Uterus (tissue), 4 donors: ENCODE measurements at places on chromosomes 6 and 20. TPM values are rescaled to one million over a fixed set of nuclear protein-coding genes. Genes with fewer than 3 reads are reported as not detected.

DNA sequence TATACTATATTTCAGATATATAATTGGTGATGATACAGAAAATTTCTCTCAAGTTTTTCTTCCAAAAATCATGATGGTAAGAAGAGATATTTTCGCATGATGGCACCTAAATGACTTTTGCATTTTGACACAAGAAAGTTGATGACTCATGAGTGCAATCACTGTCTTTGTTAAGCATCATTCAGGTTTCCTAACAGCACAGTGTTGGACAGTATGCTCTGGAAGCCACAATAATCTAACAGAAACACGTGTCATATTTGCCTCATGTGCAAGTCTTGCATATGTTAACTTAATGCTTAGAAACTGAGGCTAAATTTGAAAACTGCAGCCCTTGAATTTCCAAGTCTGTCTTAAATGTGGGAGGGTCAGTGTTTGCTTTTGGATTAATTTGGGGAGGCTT lies 533.5 kb downstream of the LMBRD1 start:
- no peak for DNase-seq
- no peak overlapping the region for H3K4me3 ChIP-seq
- H3K4me1 ChIP-seq = no peaks in the 10 kb centered on the region
- H3K27ac ChIP-seq = no peak overlapping the region

DNA sequence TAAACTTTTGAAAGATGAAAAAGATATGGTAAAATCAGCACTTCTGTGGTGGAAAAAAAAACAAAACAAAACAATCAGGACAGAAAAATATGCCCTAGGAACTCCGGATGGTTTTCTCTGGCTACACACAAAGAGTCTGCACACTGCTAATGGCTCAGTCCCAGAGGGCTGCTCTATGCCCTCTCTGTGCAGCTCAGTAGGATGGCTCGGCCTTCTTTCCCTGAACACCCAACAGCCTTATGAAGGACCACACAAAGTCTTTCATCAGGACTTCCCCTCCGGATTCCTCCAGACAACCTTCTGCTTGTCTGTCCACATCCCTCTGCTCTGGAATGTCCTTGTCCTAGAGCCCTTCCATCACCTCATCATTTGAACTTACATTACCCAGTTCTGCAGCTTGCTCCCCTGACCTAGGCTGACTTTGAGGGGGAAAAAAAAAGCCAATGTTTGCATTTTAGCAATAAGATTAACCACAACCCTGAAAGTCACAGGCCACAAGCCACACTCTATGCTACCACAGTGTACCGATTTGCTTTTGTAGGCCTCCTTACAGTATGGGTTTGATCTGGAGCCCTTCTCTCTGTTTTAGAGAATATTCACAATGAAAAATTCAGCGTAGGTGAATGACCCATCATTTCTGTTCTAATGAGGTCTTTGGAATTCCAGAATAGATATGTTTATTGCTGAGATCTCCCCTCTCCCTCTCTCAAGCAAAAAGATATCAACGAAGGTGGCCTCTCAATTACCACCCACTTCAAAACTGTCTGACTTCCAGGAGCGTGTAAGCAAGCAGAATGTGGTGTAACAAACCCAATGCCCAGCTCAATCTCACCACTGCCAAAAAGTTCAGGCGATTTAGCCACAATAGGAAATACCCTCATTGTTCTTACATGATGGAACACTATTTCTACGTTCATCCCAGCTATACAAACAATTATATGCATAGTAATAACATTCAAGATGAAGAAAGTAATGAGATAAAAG lies 164.0 kb downstream of the GMDS start:
- no peak overlapping the region for H3K4me3 ChIP-seq
- DNase-seq = no peak
- no peaks in the 10 kb centered on the region for H3K27me3 ChIP-seq
- H3K36me3 ChIP-seq = no peaks in the 10 kb centered on the region
- no peaks in the 10 kb centered on the region for H3K4me1 ChIP-seq
- H3K27ac ChIP-seq = no peak overlapping the region

GRCh38 chr20:6637160-6637579 lies 130.3 kb upstream of the BMP2 start:
- no peaks in the 10 kb centered on the region for H3K4me1 ChIP-seq
- H3K36me3 ChIP-seq = no peaks in the 10 kb centered on the region
- no peak for DNase-seq
- no peak overlapping the region for H3K4me3 ChIP-seq
- H3K27ac ChIP-seq = no peak overlapping the region

DNA sequence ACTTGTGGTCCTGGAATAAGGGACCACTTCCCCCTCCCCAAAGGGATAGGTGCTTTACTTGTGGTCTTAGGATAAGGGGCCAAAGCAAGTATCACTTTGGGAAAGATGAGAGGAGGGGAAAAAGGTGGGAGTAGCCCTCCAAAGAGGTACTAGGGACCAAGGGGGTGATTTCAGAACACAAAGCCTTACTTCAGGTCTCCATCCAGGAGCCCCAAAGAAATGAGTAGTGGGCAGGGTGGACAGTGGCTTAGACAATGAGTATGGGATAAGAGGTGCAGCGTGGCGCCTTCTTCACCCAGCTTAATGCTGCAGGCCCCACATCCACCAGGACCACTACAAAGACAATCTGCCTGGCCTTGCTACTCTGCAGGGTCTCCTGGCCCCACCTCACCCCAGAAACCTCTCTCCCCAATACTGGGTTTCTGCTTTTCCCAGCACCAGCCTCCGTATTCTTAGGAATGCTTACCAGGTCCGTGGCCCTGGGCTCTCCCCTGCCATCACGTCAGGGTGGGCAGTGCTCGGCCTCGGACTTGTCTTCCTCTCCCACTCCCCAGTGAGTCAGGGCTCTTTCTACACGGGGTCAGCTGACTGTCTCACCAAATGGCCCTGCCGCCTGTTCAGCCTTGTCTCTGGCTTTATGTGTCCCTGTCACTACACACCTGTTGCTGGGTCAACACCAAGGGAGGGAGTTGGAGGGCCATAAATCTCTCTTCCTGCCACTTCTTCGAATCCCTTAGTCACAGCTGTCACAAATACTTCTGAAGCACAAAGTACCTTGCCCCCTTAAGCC lies 3.1 kb downstream of the NNAT start:
- H3K27ac ChIP-seq = no peak overlapping the region
- H3K4me3 ChIP-seq = no peak overlapping the region
- H3K27me3 ChIP-seq = no peaks in the 10 kb centered on the region
- no peaks in the 10 kb centered on the region for H3K36me3 ChIP-seq
- no peak for DNase-seq
- H3K4me1 ChIP-seq = no peaks in the 10 kb centered on the region

NT5E gene
- total RNA-seq = 72.1 TPM

HLA-DOA gene
- 8.2 TPM for total RNA-seq

SRMS gene
- total RNA-seq = not detected

DNA sequence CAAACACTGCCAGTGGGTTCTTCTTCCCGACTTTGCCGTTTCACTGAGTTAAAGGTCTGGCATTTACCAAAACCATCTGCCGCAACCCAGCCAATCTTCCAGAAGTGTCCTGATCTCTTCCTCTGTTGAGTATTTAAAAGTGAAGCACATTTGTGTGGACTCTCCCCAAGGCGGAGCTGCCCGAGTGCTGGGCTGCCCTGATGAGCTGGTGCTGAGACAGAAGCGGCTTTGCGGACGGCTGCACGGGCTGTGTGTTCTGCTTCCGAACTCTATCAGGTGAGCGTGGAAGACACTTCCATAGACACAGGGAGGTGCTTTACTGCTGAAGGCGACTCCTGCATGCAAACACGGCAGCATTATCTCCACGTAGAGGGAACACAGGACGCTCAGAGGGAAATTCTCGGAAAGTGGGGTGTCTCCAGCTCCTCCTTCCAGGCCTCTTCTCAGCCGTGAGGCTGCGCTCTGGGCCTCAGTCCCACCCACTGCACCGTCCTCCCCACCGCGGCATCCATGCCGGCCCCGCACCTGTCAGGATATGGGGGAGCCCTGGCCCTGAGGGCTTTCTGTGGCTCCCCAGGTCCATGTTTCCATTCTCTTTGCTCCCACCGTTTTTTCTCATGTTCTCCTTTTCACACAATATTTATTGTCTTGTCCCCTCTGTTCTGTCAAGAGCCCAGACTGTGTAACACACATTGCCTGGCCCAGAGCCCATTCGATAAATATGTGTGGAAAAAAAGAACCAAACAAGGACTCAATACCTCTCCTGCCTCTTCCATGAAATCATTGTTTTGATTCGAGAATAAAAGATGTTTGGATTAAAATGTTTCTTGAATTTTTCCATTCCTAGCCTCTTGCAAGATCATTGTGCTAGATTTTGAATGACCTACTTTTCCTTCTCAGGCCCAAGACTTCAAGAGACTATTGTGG lies 205.1 kb downstream of the DLL1 start:
- no peak overlapping the region for H3K4me3 ChIP-seq
- H3K36me3 ChIP-seq = no peaks in the 10 kb centered on the region
- H3K27ac ChIP-seq = no peak overlapping the region
- H3K27me3 ChIP-seq = no peaks in the 10 kb centered on the region

DNA sequence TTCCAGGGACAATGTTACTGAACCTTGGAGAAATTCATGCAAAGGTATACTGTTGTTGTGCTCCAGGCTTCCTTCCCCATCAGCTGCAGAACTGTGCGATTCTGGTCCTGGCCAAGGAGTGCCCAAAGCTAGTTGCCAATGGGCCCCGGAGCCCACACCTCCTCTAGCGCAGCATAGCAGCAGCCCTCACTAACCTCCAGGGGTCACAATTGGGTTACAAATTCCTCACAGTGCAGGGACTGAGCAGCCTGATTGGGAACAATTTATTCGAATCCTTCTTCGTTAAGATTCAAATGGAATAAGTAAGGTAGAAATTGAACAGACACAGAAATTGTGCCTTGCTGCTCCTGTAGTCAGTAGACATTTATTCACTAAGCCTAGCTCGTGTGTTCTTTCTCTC lies 284.9 kb downstream of the PRKN start:
- DNase-seq = no peak
- H3K4me1 ChIP-seq = no peaks in the 10 kb centered on the region
- no peak overlapping the region for H3K4me3 ChIP-seq

EYA2 gene
- total RNA-seq = 7.3 TPM

GRCh38 chr20:38590676-38591473 lies 9.9 kb downstream of the ADIG start:
- H3K27me3 ChIP-seq = no peaks in the 10 kb centered on the region
- H3K27ac ChIP-seq = no peak overlapping the region
- H3K4me3 ChIP-seq = no peak overlapping the region
- no peaks in the 10 kb centered on the region for H3K36me3 ChIP-seq

GRCh38 chr6:168699631-168700295 lies 258.8 kb downstream of the SMOC2 start:
- H3K36me3 ChIP-seq = no peaks in the 10 kb centered on the region
- H3K27ac ChIP-seq = peak overlapping the region; percentile 13
- peaks cover 7% of the 10 kb centered on the region for H3K4me1 ChIP-seq
- no peak overlapping the region for H3K4me3 ChIP-seq
